Hypothalamus (tissue), 51 donors: ENCODE measurements at places on chromosomes 2 and 18.

- DNase-seq, result no peak
These were observed 308.6 kb upstream of the TNP1 start for GRCh38 chr2:217168496-217168895.

- no peak for DNase-seq
These were observed 4.5 kb downstream of the SLC14A1 start for GRCh38 chr18:45728336-45729010.

DNA sequence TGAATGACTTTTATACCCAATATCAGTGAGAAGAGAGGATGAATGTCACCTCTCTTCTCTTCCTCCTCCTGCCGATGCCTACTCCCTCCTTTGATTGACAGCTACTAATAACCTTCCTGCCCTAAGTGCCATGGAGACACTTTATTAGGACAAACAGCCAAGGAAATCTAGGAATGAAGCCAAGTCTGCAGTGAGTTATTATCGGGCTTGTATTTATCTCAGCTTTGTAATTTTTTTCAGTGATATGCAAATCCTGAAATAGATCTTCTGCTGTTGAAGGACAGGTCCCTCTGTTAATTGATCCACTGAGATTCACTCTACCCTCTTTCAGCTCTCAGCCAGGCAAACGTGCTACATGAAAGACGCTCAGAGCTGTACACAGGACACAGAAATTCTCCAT is 686.7 kb downstream of the TMEM182 start:
- DNase-seq, result no peak

DNA sequence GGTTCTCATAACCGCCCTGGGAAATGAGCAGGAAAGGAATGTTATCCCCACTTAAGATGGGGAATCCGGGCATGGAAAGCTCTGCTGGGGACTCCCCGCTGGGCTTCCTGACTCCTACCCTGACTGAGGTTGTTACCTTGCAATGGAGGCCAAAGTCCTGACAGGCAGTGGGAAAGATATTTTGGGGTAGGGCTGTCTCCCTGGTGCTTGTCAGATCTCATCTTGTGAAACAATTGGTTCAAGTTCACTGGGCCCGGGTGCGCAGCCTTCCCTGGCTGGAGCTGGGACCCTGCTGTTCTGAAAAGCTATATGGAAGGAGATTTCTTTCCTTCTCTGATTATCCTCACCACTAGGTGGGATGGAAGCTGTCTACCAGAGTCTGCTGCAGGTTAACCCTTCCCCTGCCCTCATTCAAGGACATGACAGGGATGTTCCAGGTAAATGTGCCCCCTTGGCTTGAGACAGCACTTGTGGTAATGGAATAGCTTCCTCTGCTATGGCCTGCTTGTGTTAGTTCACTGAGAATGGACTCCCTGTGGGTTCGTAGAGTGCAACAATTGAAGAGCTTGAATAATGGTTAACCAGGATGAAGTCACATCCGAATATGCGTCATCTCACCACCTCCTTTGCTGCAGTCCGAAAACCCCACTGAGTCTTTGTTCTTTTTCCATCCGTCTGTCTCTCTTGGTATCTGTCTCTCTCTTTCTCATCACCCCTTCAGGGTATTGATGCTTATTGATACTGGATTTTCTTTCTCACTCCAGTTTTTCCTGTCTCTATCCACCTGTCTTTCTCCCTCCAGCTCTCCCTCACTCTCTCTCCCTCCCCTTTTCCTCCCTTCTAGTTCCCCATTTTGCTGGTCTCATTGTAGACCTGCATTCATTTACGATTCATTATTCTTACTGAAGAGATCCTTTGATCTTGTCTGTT is 67.8 kb upstream of the EPAS1 start:
- no peak for DNase-seq

DNA sequence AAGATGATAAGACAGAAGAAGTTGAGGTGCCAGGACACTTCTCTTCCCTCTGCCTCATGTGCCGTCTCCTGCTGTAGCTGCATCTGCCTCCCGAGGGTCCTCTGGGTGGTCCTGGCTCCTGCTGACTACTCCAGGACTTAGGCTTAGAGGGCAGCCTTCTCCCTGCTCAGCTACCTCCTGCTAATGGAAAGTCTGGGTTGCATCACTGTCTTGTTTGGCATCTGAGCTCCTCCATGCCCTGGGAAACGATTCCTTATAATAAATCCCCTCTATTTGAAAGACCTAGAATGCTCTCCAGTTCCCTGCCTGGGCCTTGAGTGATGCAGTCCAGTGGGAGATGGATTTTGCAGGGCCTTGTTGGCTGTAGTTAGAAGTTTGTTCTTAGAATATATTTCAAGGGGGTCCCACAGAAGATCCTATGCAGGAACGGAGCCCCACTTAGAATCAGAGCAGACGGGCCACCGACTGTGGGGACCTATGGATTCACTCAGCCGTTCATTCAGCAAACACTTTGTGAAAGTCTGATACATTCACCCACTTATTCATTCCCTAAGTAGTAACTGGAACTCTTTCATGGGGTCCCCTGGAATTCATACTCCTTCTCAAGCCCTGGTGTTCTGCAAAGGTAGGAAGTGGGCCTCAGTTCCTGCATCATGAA is 269.8 kb upstream of the HDAC4 start:
- no peak for DNase-seq

DNA sequence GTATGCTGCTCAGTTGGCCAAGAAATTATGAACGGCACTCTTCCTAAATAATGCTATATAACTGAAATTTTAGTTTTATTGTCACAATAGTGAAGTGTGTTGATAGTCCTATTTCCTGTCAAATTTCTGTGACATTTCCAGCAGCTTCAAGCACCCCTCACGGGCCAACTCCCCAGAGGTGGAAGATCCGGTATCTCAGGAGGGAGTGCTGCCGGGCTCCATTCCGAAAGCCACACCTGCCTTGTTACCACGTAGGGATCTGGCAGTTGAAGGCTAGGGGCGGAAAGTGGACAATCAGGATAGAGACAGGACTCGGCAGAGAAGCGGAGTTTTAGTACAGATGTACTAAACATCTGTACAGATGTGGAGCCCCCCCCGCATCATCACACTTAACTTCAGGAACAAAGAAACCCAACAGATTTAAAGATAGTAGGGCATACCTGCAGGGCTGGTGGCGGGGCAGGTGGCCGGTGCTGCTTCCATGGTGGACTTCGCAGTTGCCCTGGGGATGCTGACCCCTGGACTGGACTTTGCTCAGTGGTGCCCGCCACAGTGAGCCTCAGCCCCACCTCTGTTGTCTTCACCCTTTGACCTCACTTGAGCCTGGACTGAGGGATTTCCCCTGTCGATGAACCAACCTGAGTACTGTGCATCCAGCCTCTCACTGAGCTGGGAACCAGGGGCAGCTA is 22.3 kb downstream of the ASAP2 start:
- DNase-seq, result no peak

GRCh38 chr2:205699515-205700289 is 17.4 kb downstream of the NRP2 start:
- DNase-seq, result no peak

DNA sequence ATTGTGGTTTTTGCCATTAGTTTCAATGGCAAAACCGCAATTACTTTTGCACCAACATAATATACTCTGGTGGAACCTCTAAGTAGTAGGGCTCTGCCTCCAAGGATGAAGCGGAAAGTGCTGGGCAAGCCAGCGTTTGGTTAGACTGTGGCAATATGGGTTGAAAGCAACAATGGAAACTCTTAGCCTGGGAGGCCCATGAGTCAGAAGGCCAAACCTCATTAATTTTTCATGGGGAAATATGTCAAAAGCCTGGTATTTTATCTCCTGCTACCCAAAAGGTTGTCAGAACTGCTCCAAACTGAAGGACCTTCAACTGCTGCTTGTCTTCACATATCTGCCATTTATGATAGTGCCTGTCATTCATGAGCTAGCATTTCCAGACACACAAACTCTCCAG is 179.1 kb upstream of the CYP26B1 start:
- DNase-seq, result no peak

DNA sequence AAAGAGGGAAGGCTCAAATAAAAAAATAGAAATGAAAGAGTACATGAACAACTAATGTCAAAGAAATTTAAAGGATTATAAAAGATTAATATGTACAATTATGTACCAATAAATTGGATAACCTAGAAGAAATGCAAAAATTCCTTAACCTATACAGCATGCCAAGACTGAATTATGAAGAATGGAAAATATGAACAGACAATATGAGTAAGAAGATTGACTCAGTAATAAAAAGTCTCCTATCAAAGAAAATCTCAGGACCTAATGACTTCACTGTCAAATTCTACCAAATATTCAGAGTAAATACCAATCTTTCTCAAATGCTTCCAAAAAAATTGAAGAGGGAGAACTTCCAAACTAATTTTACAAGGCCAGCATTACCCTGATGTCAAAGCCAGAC is 120.2 kb upstream of the SPOPL start:
- no peak for DNase-seq

DNA sequence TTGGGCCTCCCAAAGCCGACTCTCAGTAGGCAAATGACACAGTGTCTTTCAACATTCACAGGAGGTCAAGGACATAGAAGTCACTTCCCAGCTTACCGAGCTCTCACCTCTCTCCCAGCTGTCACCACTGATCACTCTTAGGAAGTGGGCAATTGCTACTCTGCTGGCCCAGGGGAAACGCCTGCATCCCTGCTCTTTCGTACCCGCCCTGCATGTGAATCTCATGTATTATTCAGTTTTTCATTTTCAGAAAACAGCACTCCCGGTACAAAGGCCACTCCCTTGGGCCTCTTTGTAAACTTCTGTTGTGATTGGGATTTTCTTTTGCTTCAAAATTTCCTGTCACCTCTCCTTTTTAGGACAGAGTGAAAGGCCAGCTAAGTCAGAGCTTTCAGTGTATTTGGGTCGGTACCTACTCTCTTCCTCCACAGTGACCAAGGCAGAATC is 15.4 kb downstream of the MRPL44 start:
- no peak for DNase-seq
